ENCODE measurements at places on chromosomes 11 and 22. TPM values are rescaled to one million over a fixed set of nuclear protein-coding genes. Genes with fewer than 3 reads are reported as not detected.

ZNRF3 gene
- 0.16 TPM for polyA plus RNA-seq

MRGPRX3 gene
- not detected for polyA plus RNA-seq

SMDT1 gene
- 248 TPM for polyA plus RNA-seq

HEPACAM gene
- not detected for polyA plus RNA-seq

APOBEC3F gene
- polyA plus RNA-seq: 33.0 TPM

INS gene
- not detected for polyA plus RNA-seq

HEPHL1 gene
- 0.04 TPM for polyA plus RNA-seq

KIRREL3 gene
- polyA plus RNA-seq: not detected

BRSK2 gene
- polyA plus RNA-seq: not detected

OR52I2 gene
- not detected for polyA plus RNA-seq

CASP1 gene
- polyA plus RNA-seq: 75.2 TPM

DLG2 gene
- 2.0 TPM for polyA plus RNA-seq
